NCI-H748 treated with DMSO at 0.1 percent for 48 hours (cell line): ENCODE measurements at places on chromosomes 3 and 15.

GRCh38 chr3:56219894-56220805, 248.1 kb downstream of the ERC2 start:
- no peak for DNase-seq

GRCh38 chr3:194976049-194976451, 290.4 kb downstream of the FAM43A start:
- no peak for DNase-seq

DNA sequence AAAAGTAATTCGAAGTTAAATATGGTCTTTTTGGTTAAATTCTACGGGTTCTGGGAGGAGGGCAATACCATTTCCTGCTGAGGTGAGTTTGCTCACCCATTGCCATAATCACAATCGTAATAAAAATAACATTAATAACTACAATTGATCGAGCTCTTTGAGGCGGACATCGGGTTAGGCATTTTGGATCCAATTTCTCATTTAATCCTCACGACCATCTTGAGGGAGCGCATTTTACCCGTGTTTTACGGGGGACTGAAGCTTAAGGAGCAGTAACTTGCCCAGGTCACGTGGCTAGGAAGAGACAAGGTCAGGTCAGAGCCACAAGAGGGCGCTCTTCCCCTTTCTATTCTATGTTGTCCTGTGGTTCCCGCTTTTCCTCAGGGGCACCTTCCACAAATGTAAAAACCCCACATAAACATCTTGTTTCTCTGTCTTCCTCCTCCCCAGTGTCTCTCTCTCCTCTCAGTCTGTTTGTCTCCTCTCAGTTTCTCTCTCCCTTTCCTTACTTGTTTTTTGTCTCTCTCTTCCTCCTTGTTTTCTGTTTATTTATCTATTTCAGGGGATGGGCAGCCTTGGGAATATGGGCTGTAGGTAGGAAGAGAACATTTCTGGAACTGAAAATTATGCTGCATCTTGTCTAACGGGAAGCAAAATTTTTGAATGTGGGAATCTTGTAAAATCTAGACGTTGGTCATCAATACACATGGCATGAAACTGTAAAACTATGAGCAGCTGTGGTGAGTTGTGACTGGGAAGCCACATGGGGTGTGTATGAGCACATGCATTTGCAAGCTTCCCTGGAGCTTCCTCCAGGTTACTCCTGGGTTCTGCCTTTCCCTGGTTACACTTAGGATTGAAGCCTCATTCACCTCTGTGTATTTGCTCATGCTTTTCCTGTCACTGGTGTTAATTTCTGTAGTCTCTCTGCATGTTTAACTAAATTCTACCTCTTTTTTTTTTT, 71.0 kb downstream of the SQOR start:
- peak; percentile 58 for DNase-seq

DNA sequence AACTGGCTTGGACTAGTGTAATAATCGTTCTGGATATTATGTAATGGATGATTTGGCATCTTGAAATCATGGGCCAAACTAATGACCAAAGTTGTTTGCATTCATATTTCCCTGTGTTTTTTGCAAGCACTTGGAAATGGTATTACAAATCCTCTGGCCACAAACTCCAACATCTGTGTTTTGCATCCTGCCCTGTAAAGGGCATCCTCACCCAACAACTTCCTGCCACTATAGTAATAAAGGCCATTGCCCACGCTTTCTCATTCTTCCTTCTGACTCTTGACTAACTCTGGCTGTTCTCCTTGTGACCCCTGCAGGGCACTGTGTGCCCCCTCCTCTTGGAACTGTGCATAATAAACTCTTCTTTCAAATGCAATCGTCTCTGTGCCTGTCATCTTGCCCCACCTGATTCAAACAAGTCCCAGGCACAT, 25.4 kb upstream of the PSMD6 start:
- DNase-seq = no peak

- no peak for DNase-seq
Observed at GRCh38 chr3:111750278-111750884, 108.7 kb upstream of the PHLDB2 start.

DNA sequence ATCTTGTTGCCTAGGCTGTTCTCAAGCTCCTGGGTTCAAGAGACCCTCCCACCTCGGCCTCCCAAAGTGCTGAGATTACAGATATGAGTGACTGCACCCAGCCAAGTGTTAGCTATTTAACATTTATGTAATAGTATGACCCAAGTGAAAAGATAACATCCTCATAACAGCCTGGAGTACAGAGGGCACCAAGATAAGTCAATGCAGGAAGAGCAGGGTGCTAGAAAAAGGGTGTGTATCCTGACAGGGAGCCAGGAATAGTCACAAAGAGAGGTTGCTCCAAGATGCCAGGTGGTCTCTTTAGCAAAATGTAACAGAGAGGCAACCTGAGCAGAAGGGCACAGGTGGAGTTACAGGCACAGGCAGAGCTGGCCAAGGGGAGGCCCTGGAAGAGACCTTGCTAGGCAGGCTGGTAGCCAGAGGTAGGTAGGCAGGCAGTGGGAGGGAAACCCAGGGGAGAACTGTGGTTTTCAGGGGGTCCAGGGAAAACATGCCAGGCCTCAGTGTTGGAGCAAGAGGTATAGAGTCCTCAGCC, 277.4 kb downstream of the ERC2 start:
- DNase-seq = no peak

- DNase-seq = no peak
Observed at GRCh38 chr15:72933976-72934375, 118.3 kb upstream of the NEO1 start.

GRCh38 chr15:94168250-94168649, 63.1 kb upstream of the MCTP2 start:
- no peak for DNase-seq

- no peak for DNase-seq
Observed at GRCh38 chr15:47473832-47474231, 243.5 kb upstream of the SEMA6D start.

DNA sequence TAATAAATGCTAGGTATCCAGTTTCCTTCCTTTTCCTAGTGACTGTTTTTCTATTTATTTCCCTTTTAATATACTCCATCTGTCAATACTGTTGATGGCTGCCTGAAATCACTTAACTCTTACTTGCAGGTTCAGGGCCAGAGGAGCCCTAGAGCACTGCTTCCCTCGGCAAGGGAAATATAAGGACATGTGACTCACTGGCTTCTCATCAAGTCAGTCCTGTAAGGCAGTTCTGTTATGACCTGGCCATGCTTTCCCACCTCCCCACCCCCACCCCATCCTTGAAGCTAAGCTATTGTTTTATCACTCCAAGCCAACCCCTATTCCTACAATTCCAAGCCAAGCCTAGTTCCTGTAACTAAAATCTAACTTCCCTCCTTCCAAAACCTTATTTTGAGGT, 800.7 kb downstream of the ROBO1 start:
- DNase-seq = no peak

- DNase-seq = no peak
Observed at GRCh38 chr3:185251272-185251671, 2.6 kb downstream of the EHHADH start.

GRCh38 chr3:31180274-31180673, 285.8 kb upstream of the GADL1 start:
- DNase-seq = peak; percentile 88

DNA sequence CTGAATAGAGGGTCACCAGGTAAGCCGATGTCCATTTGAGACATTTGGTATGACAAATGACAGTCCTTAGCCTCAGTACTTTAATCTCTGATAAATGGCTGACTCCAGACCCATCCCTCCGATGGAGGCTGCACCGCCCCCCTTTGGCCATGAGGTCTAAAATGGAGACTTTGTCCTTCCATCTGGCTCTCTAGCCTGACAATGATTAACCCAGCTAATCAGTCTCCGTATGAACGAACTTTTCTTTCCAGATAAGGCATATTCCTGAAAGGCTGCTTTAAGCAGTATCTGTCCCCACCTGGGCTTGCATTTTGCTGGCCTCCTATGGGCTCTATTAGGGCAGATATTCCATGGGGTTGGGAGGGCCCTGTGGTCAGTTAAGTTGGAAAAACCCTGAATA, 10.8 kb upstream of the MYZAP start:
- DNase-seq = no peak
